ENCODE measurements at places on chromosomes 2 and 18.

DNA sequence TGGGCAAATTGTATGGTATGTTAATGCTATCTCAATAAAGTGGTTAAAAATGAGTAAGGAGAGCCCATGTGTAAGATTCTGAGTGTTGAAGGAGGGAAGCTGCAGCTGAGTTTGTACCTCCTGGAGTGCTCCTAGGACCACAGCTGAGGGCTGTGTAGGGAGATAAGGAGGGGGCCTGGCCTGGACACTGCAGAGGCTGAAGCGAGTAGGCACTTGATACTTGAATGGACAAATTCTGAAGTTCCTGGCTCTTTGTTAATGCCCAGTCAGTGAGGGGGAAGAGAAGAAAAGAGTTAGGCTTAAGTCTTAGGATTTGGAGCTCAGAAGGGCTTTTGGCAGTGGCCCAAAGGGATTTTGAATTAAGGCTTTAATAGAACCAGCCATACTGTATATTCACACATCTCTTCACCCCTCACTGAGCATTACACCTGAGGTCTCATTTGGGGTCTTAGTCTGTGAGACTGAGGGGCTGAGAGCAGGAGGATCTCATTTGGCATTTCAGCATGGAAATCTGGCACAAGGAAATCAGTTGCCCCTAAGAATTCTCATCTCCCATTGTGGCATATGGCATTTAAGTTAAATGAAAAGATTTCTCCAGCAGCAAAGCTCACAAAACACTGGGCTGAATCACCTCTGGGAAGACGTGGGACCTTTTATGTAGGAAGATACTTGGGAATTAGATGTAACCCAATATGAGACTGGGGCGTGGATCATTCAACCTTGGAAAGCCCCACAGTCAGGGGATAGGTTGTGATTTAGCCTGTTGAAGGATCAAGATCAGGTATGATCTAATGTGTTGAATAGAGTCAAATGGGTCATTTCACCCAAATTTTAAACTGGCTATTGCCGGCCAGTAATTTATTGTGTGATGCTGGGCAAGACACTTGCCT lies 46.8 kb downstream of the LIPG start:
- no peak for DNase-seq

GRCh38 chr2:63514781-63515180 lies 73.5 kb downstream of the WDPCP start:
- no peak for DNase-seq

DNA sequence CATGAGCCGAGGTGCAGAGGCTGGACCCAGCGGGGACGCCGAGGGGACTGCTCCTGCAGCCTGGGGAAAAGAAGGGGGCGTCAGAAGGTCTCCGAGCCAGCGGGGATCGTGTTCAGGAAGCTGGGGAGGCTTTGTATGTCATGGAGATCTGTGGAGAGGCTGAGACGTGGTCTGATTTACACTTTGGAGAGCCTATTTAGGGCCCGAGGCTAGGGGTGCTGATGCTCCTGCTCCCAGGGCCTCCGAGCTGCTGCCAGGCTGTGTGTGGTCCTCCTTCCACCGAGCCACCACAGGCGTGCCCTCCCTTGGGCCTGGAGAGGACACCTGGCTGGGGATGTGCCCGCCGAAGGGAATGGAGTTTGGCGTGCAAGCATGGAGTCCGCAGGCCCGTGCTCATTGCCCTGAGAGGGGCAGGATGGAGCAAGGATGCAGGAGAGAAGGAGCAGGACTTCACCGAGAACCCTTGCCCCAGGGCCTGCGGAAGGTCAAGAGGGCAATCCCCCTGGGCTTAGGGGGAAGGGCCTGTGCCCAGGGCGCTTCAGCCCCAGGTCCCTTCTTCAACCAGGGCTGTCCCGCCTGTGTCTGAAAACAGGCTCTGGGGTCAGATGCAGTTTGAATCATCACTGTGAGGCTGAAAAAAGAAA lies 252.5 kb downstream of the VAPA start:
- no peak for DNase-seq

GRCh38 chr2:238158509-238159070 lies at the start of gene ERFE:
TSS of gene ERFE (plus strand) at chr2:238158970. CDS start at chr2:238159008, 38 bp downstream.
- peak; percentile 12 for DNase-seq

DNA sequence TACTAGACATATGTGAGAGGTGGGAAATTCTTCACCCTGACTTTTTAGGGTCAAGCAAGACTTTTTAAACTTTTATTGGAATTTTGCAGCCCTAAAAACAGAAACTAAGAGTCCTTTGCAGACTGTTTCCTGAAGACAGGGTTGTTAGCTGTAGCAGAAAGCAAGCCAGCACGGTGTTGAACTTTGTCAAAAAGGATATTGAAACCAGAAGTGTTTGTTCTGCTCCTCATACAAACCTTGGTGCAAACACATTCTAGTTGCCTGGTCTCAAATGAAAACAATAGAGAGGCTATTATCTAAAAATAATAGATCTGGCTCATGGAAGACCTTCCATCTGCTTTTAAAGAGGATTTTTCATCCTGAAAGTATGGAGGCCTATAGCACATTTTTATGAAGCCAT lies 65.8 kb upstream of the IGFBP5 start:
- DNase-seq = no peak

- no peak for DNase-seq
These were observed 71.7 kb upstream of the TAF1B start for GRCh38 chr2:9771481-9772017.

- no peak for DNase-seq
These were observed 95.6 kb upstream of the THOC1 start for GRCh38 chr18:363301-364085.

- no peak for DNase-seq
These were observed 366.9 kb downstream of the OSR1 start for GRCh38 chr2:18991177-18992168.

- DNase-seq = no peak
These were observed 74.3 kb downstream of the ZBTB7C start for GRCh38 chr18:48334845-48335244.

GRCh38 chr2:123890148-123890547 lies 134.9 kb upstream of the CNTNAP5 start:
- no peak for DNase-seq

- DNase-seq = no peak
These were observed 51.9 kb downstream of the SLC4A1AP start for GRCh38 chr2:27715318-27716210.

DNA sequence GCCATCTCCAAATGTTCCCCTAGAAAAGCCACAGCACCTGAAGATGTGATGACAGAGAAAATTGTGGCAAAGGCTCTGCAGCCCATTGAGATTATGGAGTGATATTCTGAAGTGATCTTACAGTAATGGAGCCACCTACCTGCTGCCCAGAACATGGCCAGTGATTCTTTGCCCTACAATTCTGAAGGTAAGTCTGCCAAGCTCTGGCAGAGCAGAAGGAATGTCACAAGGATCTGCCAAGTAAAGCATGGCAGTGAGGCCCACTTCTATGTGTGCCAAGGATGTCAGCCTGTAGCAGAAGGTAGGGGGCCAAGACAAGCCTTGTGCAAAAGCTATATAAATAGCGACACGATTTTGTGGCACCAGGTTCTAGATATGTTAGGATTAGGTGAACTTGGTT lies 155.1 kb downstream of the RND3 start:
- DNase-seq = no peak

- no peak for DNase-seq
These were observed 291.4 kb upstream of the NRP2 start for GRCh38 chr2:205390866-205391265.

GRCh38 chr2:230441227-230441897 lies 25.4 kb downstream of the SP100 start:
- peak; percentile 23 for DNase-seq

- DNase-seq = no peak
These were observed 66.6 kb downstream of the EFEMP1 start for GRCh38 chr2:55856936-55857335.

Data from activated effector memory CD4-positive, alpha-beta T cell treated with Interleukin-2 at 50 U/mL for 16 hours (primary cell).